ENCODE measurements at places on chromosomes 2 and 18.

GRCh38 chr2:203774760-203775159 lies 68.3 kb downstream of the CD28 start:
- no peak for DNase-seq

- DNase-seq, result no peak
These were observed 12.7 kb upstream of the EFR3B start for GRCh38 chr2:25029183-25029554.

DNA sequence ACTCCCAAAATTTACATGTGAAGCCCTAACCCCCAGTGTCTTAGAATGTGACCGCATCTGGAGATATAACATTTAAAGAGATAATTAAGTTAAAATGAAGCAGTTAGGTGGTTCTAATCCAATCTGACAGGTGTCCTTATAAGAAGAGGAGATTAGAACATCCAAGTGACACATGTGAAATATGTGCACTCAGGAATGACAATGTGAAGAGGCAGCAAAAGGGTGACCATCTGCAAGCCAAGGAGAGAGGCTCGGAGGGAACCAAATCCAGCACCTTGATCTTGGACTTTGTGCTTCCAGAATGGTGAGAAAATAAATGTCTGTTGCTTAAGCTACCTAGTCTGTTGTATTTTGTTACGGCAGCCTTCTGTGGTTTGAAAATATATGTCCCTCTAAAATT lies 165.4 kb downstream of the FIGN start:
- DNase-seq, result no peak

DNA sequence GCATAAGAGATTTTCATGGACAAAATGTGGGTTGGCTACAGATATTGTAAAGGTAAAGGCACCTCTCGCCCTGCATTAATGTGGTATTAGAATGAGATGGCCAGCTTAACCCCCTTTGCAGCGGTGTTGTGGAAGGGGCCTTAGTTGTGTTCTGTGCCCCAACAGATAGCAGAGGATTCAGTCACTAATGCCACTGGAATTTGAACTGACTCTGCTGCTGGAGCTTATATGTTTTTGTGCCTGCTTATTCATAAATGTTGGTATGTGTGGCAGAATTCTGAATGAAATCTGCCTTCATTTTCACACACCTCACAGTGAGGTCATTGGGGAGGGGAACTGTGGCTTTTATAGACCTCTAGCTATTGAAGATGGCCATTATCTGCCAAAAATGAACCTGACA lies 90.7 kb upstream of the ITGA6 start:
- DNase-seq, result no peak

DNA sequence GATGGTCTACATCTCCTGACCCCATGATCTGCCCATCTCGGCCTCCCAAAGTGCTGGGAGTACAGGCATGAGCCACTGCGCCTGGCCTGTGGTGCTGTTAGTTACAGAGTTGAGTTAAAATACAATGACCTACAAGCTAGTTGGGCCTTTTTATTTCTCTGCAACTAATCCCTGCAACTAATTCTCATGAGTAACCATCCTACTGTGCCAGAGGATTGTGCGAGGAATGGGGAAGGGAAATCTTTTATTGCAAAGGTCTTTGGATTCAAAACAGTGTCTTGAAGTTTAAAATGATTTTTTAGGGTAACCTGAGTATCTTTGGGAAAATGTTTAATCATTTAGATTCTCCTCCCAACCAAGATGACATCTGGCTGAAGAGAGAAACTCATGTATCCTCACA lies 88.8 kb upstream of the RMDN2 start:
- DNase-seq, result no peak

DNA sequence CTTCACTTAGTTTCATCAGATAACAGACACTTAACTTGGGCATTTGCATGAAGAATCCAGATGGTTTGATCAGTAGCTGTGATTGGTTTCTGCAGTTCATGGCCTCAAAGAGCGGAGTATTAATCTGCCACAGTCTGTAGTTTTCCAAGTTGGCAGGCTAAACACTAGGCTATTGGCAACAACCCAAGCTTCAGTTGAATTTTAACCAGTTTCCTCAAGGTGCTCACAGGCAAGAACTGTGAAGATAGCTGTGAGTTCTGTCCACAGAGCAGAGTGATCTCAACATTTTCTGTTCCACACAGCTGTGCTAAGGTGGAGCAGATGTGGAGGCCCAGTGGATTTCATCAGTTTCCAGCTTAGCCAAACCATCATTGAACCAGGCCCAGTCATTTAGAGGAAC lies 469.5 kb upstream of the LINC00305 start:
- no peak for DNase-seq

DNA sequence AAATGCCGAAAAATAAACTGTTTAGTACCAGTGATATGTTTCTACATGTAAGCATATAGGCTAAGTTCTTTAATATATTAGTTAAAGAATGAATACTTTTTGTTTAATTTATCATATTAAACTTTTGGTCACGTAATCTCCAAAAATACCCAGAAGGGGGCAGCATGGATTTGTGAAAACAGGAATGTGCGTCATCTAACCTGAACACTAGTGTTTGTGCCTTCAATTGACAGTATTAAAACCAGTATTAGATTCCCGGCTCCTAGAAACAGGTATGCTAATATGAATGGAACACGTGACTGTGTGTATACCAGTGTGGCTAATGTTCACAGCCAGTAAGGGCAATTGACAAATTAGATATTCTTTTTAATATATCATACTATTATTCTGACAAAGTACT lies 51.8 kb downstream of the WDR7 start:
- DNase-seq, result peak; percentile 39

DNA sequence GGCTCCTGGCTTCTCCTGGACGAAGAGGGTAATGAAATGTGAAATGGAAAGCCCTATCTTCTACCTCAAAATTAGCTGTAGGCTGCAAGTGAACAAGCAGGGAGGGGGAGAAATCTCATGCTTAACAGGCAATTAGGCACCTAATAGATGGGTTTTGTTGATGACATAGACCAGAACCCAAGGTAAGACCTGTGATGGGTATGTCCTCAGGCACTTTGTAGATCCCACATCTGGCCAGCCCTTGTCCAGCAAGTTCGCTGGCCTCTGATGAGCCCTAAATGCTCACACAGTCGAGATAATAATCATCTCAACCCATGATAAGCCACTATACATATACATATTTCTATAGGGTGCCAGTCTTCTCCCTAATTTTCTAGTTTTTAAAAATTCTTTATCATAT lies 82.6 kb downstream of the MARCO start:
- no peak for DNase-seq

- no peak for DNase-seq
These were observed 57.1 kb upstream of the CYTIP start for GRCh38 chr2:157501026-157501425.

DNA sequence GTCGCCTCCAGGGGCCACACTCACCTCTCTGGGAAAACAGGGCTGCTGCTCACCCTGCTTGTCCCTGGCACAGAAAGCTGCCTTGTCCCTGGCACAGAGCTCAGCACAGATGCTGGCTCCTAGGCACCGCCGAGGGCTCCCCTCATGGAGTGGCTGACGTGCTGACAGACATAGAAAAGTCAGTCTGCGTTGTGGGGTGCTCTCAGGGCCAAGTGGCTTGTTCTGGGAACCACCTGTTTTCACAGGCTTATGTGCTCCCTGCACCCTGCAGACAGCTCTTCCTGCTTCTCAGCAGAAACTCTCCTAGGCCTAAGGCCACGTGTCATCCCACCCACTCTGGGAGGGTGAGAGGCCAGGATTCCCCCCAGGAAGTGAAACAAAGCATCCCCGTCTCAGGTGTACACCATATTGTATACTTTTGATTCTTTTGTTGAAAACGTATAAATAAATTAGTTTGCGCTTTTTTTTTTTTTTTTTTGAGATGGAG lies 84.7 kb upstream of the TMEM200C start:
- no peak for DNase-seq

- no peak for DNase-seq
These were observed 36.5 kb upstream of the HTR2B start for GRCh38 chr2:231161252-231161839.

DNA sequence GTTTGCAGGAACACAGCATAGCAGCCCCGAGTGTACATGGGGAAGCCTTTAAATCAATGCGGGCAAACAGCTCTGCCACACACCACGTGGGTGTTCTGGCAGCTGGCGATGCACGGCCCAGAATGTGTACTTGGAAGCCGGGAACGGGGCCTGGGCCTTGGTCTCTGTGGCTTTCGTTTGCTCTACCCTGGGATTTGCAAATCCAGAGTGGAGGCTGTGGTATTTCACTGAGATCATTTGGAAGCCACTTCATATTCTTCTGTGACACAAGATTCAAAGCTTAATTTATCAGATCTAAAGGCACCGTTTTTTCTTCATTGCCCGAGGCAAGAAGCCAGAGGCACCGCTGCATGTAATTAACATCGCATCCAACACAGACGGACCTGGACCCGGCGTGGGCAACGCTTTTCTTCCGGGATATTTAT lies 246.3 kb upstream of the MYT1L start:
- DNase-seq, result peak; percentile 79

- no peak for DNase-seq
These were observed 13.6 kb upstream of the RBM43 start for GRCh38 chr2:151275291-151275690.

- peak; percentile 25 for DNase-seq
These were observed 195.1 kb downstream of the KCNE4 start for GRCh38 chr2:223247136-223247535.

DNA sequence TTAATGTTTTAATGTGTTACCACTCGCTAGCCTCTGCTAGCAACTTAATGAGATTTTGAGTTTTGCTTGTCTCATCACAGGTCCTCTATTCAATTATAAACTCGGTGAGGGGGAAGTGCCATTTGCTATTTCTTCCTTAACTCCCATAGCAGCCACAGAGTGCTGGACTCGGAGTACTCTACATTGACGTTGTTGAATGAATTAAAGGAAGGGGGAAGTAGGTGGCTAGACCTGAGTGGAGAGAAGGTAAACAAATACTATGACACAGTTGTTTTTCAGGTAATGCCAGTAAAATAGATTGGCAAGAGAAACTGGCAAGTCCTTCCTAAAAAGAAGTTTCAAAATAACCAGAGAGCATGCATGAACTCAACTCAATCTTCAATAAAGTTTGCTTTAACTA lies 339.3 kb downstream of the HRH4 start:
- DNase-seq, result no peak

DNA sequence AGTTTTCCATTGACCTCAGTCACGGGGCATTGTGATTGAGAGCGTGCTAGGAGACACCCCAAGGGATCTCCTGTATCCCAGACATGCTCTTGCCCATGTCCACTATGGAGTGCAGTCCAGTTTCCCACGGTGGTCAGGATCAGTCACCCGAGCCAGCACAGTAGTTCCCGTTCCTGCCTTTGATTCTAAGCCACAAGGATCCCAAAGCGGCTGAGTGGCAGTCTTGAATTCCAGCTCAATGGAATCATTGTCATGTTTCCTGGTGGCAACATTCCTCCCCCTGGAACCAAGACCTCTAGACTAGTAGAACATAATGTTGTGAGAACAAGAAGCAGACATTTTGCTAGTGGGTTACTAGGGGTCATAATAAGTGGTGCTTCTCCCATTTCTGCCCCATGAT lies 154.3 kb downstream of the SEPTIN10 start:
- DNase-seq, result no peak

GRCh38 chr2:128360711-128361110 lies 42.0 kb upstream of the HS6ST1 start:
- no peak for DNase-seq

DNA sequence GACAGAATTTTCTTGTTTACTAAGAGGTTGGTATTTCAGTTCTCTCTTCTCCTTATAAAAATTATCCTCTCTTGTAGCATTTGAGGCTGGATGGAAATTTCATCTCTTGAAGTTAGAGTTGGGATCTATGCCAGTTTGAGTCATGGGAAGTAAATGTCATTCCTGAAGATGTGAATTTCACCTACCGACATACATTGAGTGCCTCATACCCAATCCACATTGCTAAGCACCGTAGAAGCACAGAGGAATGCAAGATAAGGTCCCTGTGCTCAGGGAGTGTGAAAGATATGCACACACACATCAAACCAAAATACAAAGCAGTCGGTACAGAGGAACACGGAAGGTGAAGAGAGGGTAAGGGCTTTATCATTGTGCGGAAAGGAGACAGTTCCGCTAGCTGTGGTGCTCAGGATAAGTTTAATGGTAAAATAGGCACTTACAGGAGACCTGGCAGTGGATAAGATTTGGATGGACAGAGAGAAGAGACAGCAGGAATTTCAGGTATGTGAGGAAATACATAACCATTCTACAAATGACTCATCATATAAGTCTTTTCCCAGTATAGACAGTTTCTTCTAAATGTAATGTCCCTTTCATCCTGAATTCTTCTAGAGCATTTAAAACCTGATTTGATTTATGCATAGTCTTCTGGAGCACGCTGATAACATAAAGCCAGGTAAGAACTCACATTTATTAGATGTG lies 205.3 kb upstream of the ST6GAL2 start:
- no peak for DNase-seq

DNA sequence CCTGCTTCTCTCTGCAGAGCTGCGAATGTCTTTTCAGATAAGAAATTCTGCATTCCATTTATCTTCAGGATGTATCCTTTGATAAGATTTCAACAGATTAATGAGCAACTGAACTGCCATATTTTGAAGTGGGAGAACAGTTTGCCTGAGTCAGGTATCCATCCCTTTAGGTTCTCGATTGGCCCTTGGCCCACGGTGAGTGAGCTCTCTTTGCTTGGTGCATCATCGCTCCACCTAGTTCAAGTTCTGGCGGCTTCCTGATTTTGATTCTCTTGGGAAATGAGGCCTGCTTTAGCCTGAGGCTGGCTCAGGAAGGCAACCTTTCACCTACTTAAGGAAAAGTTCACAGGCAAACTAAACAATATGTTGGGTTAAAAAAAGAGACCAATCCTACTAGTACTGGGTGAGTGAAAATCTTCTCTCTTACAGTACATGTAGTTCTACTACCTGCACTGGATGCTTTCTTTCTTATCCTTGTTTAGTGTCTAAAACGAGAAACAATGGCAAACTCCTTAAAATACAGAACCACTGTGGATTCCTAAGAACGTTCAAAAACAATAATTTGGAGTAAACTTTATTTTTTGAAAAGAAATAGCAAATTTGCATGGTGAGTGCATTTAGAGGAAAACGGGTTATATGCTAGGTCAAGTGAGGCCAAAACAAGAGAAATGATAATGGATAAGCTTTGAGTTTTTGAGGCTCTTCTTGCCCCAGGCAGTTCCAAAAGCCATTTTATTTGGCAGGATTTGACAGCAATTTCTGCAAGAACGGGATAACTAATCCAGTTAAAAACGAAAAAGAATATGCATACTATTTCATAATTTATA lies 837 bp upstream of the ACSL3 start:
- DNase-seq, result no peak

DNA sequence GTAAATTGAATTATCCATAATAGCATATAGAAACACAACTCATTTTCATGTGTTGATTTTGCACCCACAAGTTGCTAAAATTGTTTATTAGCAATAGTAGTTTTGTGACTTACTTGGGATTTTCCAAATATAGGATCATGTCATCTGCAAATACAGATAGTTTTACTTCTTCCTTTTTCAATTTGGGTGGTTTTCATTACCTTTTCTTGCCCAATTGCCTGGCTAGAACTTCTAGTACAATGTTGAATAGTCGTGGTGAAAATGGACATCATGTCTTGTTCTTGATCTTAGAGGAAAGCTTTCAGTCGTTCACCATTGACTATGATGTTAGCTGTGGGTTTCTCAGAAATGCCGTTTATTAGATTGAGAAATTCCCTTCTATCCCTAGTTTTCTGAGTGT lies 60.2 kb upstream of the TCF7L1 start:
- DNase-seq, result no peak
